Suprapubic skin (tissue), 4 donors: ENCODE measurements at places on chromosomes 16 and 17.

DNA sequence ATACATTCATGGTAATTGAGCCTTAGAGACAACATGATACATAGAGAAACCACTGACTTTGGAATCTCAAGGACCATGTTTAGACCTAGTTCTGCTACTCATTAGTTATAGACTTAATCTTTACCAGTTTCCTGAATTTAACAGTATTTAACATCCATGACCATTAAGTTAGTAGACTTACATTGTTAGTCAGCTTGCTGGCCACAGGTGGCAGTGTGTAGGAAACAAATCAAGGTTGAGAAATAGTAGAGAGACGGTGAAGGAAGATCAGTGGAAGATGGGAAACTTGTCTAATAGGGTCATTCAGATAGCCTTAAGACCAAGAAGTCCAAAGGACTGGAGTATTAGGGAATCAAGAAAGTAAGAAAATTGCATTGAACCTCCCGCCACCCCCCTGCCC, 31.0 kb downstream of the OMG start:
- H3K27ac ChIP-seq = no peak overlapping the region
- DNase-seq = no peak
- H3K4me3 ChIP-seq = no peak overlapping the region
- peaks cover 43% of the 10 kb centered on the region for H3K36me3 ChIP-seq
- H3K27me3 ChIP-seq = no peaks in the 10 kb centered on the region

DNA sequence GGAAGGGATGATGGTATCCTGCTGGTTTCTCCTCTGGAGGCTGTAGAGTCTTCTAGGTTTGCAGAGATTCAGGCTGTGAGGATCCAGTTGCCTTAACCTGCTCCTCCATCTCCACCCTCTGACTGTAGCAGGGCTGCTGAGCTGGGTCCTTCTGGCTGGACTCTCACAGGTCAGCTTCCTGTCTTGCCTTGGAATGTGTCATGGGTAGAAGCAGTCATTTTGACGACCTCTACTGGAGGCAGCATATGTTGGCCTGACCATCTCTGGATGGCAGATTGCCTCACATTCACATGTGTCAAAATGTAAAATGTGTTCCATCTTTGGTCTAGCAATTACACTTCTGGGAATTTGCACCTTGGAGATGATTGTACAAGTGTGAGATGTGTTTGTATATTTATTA, 504.4 kb upstream of the EEF2KMT start:
- H3K27ac ChIP-seq = no peak overlapping the region
- H3K27me3 ChIP-seq = no peaks in the 10 kb centered on the region
- H3K4me3 ChIP-seq = no peak overlapping the region
- DNase-seq = no peak
- H3K4me1 ChIP-seq = no peaks in the 10 kb centered on the region
- H3K36me3 ChIP-seq = no peaks in the 10 kb centered on the region

DNA sequence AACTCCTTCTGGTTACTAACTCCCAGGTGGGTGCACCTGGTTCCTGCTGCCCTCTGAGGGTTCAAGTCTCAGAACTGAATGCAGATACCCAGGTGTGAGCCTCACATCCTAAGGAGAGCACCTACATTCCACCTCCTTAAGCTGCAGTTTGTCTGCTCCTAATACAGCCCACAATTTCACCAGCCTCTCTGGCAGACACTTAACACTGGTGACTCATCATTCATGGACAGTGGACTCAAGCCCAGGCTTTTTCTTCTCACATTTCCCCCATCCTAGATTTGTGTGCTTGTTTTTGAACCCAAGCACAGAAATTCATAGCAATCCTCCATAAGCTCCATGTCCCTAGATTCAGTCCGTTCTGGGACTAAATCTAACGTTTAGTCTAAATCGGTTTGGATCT, 7.0 kb upstream of the MAF start:
- H3K27me3 ChIP-seq = no peaks in the 10 kb centered on the region
- no peak for DNase-seq
- peaks cover 63% of the 10 kb centered on the region for H3K4me1 ChIP-seq
- H3K36me3 ChIP-seq = no peaks in the 10 kb centered on the region
- no peak overlapping the region for H3K27ac ChIP-seq

GRCh38 chr16:2776500-2777139, 460 bp downstream of the ELOB start:
- H3K4me1 ChIP-seq = peaks cover 37% of the 10 kb centered on the region
- peak overlapping the region; percentile 100 for H3K27ac ChIP-seq
- H3K4me3 ChIP-seq = peak overlapping the region; percentile 84
- DNase-seq = no peak
- H3K36me3 ChIP-seq = peaks cover 26% of the 10 kb centered on the region
- no peaks in the 10 kb centered on the region for H3K27me3 ChIP-seq

GRCh38 chr16:72946474-72947194, 101.3 kb downstream of the ZFHX3 start:
- peak overlapping the region; percentile 11 for H3K27ac ChIP-seq
- H3K4me1 ChIP-seq = no peaks in the 10 kb centered on the region
- no peak overlapping the region for H3K4me3 ChIP-seq
- peaks cover 13% of the 10 kb centered on the region for H3K36me3 ChIP-seq
